ENCODE measurements at places on chromosomes 5 and 9.

GRCh38 chr9:114405294-114406034 is 17.7 kb upstream of the AKNA start:
- peak; percentile 84 for DNase-seq

DNA sequence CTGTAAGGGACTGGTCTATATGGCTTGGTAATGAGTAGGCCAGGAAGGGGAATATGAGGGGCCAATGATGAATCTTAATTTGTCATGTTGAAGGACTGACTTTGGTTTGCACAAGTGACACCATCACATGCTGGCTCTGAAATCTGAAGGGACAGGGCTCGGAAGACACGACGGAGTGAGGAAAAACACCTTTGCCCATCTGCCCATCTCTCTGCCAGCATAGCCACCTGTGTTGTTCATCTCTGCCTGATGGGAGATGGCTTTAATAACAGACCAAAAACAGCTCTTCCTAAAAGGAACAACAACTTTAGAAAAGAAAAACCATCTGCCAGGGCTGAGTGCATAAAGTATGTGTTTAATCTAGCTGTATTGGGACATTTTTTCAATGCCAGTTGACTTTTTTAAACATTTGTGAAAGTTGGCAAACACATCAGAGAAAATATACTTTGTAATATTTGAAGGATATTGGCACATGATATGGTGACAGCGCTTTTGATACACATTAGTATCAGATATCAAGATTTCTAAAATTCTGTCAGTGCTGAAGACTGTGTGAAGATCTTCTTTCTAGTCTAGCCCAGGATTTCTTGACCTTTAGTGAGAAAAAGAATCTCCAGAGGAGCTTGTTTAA is 27.1 kb downstream of the ABLIM3 start:
- no peak for DNase-seq

DNA sequence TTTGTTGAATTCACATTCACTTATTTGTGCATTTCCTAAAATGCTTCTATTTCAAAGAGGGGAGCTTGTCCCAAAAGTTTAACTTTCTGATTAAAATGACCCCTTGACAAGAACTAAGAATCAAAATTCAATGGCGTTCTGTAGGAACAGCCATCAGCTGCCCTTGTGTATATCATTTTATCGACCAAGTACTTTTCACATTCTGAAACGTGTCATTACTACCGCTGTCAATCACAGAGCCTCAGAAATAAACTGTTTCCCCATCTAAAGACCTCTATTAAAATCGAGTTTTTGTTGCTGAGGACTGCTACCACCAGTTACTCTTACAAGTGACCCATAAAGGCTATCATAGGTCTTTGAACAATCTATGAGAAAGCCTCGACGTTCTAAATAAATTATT is 1.6 kb upstream of the FOXD1 start:
- DNase-seq, result no peak

DNA sequence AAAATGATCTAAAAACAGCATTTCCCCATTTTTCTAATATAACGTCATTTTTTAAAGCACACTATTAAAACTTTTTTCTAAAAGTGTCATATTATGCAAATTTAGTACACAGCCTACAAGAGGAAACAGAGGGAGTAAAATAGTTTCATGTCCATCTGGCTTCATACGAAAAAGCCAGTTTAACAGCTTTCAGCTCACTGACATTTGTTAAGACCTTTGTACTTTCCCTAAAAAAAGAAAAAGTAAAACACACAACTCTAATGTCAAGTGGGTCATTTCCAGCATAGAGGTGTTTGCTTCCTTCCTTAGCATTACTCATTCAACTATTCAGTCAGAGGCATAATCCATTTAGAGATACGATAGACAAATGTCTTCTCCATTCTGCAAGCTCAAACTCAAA is 49.4 kb downstream of the ABHD17B start:
- DNase-seq, result no peak

GRCh38 chr9:82260691-82261090 is 272.1 kb downstream of the SPATA31D1 start:
- DNase-seq, result no peak

- no peak for DNase-seq
Observed at GRCh38 chr5:21173526-21173925, 1185.5 kb upstream of the CDH18 start.

DNA sequence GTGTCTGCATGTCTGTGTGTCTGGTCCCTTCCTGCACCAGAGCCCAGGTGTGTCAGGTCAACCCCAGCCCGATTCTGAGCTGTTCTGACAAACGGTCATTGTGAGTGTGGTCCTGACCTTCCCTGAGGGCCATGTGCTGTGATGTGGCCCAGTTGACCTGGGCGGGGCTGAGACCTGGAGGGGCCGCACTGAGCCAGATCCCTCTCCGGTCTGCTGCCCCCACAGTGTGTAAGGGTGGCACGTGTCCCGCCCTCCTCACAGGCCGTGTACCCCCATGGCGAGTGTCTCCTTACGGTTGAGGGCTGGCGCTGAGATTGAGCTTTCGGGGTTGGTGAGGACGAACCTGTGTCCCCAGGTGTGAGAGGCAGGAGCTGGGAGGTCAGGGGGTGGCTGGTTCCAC is 136.5 kb downstream of the MRPL36 start:
- peak; percentile 40 for DNase-seq

GRCh38 chr5:163565492-163565891 is 60.1 kb downstream of the MAT2B start:
- DNase-seq, result peak; percentile 50

DNA sequence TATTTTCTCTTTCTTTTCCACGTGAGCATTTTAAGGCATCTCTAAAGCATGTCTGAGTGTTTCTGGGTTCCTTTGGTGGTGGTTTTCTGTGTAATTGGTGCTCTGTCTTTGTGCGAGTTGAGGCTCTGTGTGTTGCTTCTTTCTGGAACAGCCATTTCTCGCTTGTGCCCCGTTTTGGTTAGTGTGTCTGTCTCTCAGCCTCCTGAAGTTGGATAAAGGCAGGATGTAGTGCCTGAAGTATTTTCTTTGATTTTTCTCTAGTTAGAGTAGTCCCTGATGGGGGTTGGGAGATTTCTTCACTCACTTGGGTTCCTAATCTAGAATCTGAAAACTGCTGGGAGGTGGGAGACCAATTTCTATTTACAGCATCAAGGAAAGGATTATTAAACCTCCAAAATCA is 129.7 kb upstream of the TMEM161B start:
- DNase-seq, result no peak

DNA sequence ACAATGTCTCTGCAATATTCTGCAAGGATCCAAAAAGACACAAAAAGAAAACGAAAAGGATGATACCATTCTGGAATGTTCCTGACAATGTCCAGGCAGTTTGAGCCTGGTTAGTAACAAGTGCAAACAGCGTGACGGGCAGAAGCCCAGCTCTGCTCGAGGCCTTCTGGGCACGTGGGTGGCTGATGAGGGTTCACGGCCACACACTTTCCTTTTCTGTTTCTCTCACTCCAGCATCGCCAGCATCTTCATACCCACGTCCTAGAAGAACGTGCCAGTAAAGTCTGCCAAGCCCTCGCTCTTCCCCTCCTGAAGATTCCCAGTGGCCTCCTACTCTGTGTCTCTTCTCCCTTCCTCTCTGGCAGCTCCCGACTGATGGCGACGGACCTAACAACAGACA is 36.7 kb downstream of the COL23A1 start:
- no peak for DNase-seq

DNA sequence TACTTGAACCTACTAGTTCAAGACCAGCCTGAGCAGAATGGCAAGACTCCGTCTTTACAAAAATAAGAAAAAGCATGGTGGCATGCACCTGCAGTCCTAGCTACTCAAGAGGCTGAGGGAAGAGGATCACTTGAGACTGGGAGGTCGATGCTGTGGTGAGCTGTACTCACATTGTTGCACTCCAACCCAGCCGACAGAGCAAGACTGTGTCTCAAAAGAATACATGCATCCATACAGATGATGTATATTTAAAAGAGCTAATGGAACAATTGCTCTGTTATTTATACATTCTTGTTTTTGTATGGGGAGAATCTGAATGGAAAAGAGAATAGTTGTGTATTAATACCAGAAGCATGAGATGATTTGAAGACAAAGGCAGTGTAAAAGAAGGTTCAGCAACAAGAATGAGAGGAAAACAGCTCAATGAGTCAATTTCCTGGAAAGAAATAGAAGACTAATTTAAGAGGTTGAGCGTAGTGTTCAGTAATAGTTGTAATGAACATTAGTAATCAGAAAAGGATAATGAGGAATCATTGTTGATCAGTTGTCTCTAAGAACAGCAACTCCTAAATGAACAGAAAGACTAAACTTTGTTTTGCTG is 1.9 kb upstream of the LRRC70 start:
- no peak for DNase-seq

- DNase-seq, result no peak
Observed at GRCh38 chr9:118263949-118264348, 559.7 kb downstream of the TLR4 start.

DNA sequence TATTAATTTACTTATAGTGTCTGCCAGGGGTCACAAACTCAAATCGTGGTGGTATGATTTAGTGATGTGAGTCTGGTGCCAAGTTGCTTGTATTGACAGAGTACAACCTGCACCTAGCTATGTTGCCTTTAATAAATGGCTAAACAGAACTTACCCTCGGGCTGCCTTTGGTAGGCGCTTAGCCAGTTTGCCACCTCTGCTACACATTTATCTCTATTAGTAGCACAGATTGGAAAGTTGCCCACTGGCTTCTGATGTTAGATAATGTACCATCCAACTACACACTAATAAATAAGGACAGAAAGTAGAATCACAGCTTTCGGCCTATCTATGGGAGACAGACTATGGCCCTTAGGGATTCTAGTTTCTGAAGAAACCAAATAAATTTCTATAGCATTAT is 368.4 kb downstream of the MAN2A1 start:
- no peak for DNase-seq

GRCh38 chr5:115402822-115403577 is 106.5 kb upstream of the CCDC112 start:
- no peak for DNase-seq

DNA sequence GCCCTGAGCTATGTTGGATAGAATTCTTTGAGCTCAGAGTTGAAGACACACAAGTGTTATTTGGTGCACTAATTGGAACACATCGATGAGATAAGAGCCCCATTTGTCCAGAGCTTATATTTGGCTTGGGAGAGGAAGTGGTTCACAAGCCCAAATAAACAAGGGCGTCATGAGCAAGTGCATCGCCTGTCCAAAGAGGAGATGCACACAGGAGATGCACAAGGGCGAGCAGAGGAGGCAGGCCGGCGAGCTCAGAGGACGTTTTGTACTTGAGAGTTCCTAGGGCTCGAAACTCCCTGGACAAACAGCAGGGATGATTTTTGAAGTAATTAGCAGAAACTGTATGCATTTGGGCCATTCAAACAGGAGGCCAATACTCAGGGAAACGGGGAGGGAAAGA is 212.8 kb upstream of the IRX1 start:
- DNase-seq, result no peak

GRCh38 chr9:112094948-112095681 is 80.0 kb downstream of the SUSD1 start:
- DNase-seq, result no peak

- no peak for DNase-seq
Observed at GRCh38 chr5:76145945-76146344, 62.8 kb downstream of the SV2C start.

GRCh38 chr9:69593301-69593700 is 78.9 kb downstream of the APBA1 start:
- no peak for DNase-seq

DNA sequence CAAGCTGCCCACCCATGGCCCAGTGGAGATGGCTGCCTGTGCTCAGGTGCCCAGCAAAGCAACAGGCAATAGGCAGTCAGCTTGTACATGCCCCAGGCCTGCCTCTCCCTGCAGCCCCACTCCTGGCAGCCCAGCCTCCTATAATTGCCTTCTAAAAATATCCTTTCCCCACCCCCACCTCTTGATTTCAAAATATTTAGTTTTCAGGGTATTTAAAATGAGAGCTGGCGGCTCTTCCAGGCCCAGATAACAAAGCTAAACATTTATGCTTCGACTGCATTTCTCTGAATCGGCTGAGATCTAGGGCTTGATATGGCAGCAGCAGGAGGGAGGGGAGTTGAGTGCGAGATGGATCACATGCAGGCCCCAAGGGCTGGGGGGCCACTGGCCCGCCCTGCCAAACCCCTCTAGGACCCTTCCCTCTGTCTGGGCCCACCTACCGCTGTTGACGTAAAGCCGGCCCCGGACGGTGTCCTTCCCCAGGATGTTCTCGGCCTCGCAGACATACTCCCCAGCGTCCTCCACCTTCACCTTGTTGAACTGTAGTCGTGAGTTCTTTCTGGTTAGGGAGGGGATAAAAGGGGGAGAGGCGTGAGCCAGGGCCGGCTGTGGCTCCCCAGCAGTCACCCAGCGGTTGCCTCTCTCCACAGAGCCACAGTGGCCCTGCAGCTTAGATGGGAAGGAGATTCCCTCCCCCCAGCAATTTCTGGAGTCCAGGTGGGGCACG is 85.0 kb downstream of the PSD2 start:
- DNase-seq, result no peak

- DNase-seq, result no peak
Observed at GRCh38 chr9:95502248-95502647, 14.5 kb downstream of the PTCH1 start.

GRCh38 chr5:112062181-112062580 is 305.2 kb upstream of the NREP start:
- no peak for DNase-seq

DNA sequence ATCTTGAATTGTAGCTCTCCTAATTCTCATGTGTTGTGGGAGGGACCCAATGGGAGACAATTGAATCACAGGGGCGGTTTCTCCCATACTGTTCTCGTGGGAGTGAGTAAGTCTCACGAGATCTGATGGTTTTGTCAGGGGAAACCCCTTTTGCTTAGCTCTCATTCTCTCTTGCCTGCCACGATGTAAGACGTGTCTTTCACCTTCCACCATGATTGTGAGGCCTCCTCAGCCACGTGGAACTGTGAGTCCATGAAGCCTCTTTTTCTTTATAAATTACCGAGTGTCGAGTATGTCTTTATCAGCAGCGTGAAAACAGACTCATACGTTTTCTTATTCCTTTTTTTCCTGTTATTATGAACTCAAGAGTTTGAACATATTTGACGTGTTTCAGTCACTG is 39.1 kb downstream of the RETREG1 start:
- no peak for DNase-seq

GRCh38 chr5:5353681-5354080 is 68.8 kb upstream of the ICE1 start:
- DNase-seq, result no peak

DNA sequence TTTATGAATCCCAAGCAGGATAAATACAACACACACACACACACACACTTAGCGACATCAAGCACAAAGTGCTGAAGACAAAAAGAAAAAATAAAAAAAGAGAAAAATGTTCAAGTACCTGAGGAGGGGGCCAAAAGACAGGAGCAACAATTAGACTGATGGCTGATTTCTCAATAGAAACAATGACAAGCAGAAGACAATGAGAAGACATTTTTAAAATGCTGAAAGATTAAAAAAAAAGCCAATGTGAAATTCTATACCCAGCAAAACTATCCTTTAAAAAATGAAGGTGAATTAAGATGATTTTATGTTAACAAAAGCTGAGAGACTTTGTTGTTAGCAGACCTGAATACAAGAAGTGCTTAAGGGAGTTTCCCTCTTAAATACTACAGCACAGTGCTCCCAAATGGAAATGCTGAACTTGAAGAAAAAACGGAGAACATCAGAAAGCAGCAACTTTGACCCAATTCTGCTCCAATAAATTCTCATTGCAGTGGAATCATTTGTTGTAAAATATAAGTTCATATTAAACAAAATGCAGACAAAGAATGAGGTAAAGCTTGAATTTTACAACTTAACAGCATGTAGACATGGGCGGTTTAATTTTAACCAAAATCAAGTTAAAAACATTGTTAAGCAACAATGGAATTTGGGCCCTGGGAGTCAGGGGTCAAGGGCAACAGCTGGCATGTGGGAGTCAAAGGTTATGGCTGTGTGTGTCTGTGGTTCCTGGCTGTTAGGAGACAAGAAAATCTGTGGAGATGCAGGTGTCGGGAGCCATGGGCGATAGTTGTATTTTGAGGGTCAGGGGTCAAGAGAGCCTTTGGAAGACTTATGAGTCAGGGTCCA is 776 bp upstream of the RANBP17 start:
- no peak for DNase-seq
